ENCODE measurements at places on chromosomes 13 and 19. TPM values are rescaled to one million over a fixed set of nuclear protein-coding genes. Genes with fewer than 3 reads are reported as not detected.

CYP2S1 gene
- 0.54 TPM for polyA plus RNA-seq

TBXA2R gene
- polyA plus RNA-seq: 2.2 TPM

ODAD3 gene
- polyA plus RNA-seq: 7.7 TPM

ANO8 gene
- polyA plus RNA-seq: 14.9 TPM

CD33 gene
- polyA plus RNA-seq: 1.5 TPM

LENG1 gene
- polyA plus RNA-seq: 14.0 TPM

AXL gene
- 10.9 TPM for polyA plus RNA-seq

FAM124A gene
- 11.3 TPM for polyA plus RNA-seq

RNF113B gene
- not detected for polyA plus RNA-seq

PEG3 gene
- 5.4 TPM for polyA plus RNA-seq

NCR1 gene
- polyA plus RNA-seq: not detected

ZNF571 gene
- 2.4 TPM for polyA plus RNA-seq

JAK3 gene
- polyA plus RNA-seq: 0.48 TPM

Measured in brain (organoid and tissue), 16 donors.